ENCODE measurements at places on chromosomes 5 and 9. TPM values are rescaled to one million over a fixed set of nuclear protein-coding genes. Genes with fewer than 3 reads are reported as not detected.

DNA sequence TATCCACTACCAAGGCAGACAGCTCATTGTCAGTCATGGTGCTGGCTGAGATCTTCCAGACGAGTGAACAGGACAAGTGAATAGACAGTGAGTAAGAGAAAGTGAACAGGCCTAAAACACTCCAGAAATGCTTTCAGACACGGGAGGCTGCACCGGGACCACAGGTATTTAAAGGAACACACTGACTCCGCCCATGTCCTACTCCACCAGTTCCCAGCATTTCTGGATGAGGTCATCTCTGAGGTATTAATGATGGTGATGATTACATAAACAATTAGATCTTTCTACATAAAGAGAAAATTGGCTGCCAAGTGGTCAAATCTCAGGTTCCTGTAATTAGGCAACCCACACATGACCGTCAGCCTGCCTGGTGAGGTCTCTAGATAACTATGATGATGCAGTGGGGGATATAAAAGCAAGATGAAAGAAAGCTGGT, at the start of gene ACTBL2:
Gene ACTBL2, minus strand, starts transcription at position 141 of the 436 bp plus-strand sequence. Its CDS starts 104 bp downstream, at position 37.
- no peak within 1 kb of the TSS for H3K4me3 ChIP-seq
- no peaks in the 10 kb centered on the region for H3K36me3 ChIP-seq
- no peaks in the 10 kb centered on the region for H3K4me1 ChIP-seq
- no peak for DNase-seq
- no peaks in the 10 kb centered on the region for H3K27me3 ChIP-seq

DNA sequence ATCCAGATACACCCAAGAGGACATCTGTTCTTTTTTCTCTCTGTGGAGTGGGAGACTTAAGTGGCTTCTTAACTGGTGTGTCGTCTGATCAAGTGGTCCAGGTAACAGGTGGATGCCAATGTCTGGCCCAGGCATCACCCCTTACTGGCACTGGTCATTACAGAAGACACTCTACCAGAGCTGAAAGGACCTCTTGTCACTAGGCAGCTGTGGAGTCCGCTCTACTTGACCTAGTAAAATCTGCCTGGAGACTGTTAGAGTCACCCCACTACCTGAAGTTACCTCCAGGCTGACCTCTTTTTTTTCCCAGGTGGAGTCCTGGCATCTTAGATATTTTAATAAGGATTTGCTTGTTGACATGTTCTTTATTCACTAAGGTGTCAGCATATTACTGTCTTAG, 22.5 kb downstream of the FXN start:
- no peak overlapping the region for H3K4me3 ChIP-seq
- no peak for DNase-seq
- no peak overlapping the region for H3K27ac ChIP-seq
- no peaks in the 10 kb centered on the region for H3K4me1 ChIP-seq

GRCh38 chr5:43045236-43045635, 5.1 kb upstream of the ANXA2R start:
- H3K4me1 ChIP-seq, result peaks cover 28% of the 10 kb centered on the region
- H3K4me3 ChIP-seq, result no peak overlapping the region
- no peak overlapping the region for H3K27ac ChIP-seq
- no peaks in the 10 kb centered on the region for H3K36me3 ChIP-seq

Gene SLCO6A1
- not detected for total RNA-seq

DNA sequence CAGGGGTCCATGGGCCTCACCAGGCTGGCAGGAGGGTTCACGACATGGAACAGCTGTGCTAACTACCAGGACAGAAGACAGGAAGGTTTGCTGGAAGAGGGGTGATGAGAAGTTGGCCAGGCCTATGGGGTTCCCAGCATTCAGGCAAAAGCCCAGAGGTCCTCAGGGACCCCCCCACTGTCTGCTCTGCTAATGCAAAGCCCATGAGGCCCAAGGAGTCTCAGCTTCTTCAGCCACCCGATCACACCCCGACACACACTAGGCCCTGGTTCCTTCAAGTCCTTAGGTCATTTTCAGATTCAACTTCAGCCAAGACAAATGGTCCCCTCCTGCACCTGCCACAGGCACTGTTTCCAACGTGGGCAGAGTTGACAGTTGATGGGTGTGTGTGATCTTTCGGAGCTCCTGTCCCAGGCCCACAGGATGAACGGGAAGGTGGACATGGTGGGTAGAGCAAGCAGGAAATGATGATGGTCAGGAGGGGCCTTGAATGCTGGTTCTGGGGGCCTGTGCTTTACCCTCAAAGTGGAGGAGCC, 20.4 kb downstream of the ADAMTS2 start:
- peaks cover 9% of the 10 kb centered on the region for H3K4me1 ChIP-seq
- H3K36me3 ChIP-seq, result no peaks in the 10 kb centered on the region
- no peak overlapping the region for H3K4me3 ChIP-seq
- DNase-seq, result peak; percentile 18
- H3K27me3 ChIP-seq, result peaks cover 10% of the 10 kb centered on the region
- no peak overlapping the region for H3K27ac ChIP-seq

Gene SLC34A3
- total RNA-seq, result 0.34 TPM

GRCh38 chr9:18358325-18358724, 115.6 kb upstream of the ADAMTSL1 start:
- no peak for DNase-seq
- H3K4me1 ChIP-seq, result no peaks in the 10 kb centered on the region
- H3K4me3 ChIP-seq, result no peak overlapping the region

DNA sequence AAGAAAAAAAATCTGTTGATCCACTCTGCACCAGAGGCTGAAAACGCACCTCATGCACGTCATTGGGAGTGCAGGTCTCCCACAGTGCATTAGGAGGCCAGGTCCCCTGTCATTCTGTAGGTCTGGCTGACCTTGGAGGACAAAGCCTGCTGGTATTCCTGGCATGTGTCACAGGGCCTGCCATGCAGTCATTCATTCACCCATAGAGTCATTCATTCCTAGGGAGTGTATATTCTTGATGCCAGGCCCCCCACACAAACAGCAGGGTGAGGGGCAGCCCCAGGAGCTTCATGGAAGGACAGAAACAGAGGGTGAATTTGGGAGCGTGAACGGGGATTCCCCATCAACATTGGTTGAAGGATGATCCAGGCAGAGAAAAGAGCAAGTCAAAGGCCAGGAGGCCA, 2.2 kb downstream of the GBGT1 start:
- peaks cover 6% of the 10 kb centered on the region for H3K27me3 ChIP-seq
- H3K27ac ChIP-seq, result no peak overlapping the region
- no peaks in the 10 kb centered on the region for H3K36me3 ChIP-seq
- no peak overlapping the region for H3K4me3 ChIP-seq
- H3K4me1 ChIP-seq, result peaks cover 26% of the 10 kb centered on the region

Gene OR1Q1
- not detected for total RNA-seq

DNA sequence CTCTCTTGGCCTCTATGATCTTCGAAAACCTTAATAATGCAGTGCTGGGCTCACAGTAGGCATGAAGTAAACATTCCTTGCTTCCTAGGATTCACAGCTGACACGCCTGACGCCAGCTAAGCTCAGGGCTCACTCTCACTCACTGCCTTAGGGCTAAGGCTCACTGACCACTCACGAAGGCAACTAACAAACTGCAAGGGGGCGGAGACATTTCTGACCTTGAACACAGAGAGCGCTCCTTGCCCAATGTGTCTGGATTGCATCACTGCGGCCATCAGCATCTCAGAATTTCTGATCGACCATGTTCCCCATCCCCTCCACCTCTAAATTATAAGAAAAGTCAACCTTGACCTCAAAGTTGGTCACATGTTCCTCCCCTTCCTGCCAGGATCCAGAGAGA, 372.6 kb downstream of the EBF1 start:
- H3K27ac ChIP-seq, result peak overlapping the region; percentile 39
- no peak for DNase-seq
- no peaks in the 10 kb centered on the region for H3K27me3 ChIP-seq
- no peaks in the 10 kb centered on the region for H3K36me3 ChIP-seq
- peaks cover 7% of the 10 kb centered on the region for H3K4me1 ChIP-seq

DNA sequence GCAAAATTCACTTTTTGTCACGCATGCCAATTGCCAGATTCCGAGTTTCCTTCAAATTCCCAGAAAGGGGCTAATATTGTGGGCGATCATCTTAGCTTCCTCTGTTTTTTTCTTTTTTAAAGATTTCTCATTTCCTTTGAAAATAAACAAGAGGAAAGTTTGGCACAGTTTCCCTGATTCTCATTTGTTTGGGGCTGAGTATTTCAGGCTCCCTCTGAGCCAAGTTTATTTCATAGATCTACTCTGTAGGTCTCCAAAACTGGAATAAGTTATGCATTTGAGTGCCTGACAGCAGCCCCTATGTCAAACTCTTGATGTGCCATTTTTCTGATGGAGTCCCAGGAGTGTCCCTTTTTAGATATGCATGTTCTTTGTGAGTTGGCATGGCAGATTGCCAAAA, 1297.2 kb upstream of the WWC1 start:
- DNase-seq, result no peak
- H3K27ac ChIP-seq, result no peak overlapping the region
- H3K4me3 ChIP-seq, result no peak overlapping the region
- H3K4me1 ChIP-seq, result peaks cover 7% of the 10 kb centered on the region

DNA sequence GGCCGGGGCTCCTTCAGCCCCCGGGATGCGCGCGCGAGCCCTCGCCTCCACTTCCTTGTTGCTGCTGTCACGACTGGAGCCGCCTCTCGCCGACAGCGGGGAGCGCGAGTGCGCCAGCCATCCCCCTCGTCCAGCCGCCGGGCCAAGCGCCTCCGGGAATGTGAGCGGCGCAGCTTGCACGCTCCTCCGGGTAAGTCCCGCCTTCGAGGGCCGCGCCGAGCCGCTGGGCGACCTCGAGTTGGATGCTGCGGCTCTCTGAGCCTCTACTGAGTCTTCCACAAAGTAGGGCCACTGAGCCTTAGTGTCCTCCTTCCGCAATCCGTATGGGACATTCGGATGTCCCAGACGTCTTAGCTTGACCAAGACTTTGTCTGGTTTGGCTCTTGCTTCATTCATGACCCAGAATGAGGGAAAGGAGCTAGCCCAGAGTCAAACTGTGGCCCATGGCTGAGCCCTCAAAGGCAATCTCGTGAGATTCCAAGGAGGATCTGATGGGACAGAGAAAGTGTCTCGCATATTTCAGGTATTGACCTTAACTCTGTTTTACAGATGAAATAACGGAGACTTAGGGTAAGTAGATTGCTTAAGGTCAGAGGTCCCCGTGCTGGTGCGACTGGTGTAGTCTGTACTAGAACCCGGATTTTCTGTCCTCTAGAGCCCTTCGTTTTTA, 586 bp downstream of the HMGXB3 start:
- peak overlapping the region; percentile 95 for H3K27ac ChIP-seq
- peak; percentile 78 for DNase-seq
- H3K36me3 ChIP-seq, result peaks cover 16% of the 10 kb centered on the region
- peaks cover 40% of the 10 kb centered on the region for H3K4me1 ChIP-seq
- peak overlapping the region; percentile 89 for H3K4me3 ChIP-seq

DNA sequence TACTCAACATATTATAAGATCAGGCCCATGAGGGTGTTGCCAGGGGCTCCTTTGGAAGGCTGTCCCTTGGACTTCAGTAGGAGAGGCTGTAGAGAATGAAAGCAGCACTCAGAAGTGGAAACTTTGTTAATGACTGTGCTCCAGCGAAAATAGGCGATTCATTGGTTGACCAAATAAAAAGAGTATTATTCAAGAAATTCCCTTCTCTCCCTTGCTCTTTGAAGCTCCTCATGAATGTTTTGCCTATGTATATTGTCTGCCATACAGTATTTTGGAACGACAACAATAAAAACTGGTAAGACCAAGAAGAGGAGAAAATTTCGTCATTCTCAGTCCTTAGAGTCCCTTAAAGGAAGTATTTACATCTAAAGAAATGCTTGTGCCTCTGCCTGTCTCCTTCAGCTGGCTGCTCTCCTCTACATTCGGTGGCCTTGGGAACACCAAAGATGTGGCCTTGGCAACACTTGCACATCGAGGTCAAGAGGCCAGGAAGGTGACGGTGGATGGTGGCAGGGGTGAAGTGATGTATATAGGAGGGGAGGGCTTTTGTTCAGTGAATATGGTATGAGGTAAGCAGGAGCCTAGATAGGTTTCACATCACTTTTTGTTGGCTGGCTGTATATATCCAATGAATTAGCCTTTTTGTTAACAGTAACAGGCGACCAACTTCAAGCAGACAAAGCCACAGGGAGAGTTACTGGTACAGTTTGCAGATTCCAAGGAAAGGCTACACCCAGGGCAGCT, 95.0 kb upstream of the ACTBL2 start:
- H3K36me3 ChIP-seq, result no peaks in the 10 kb centered on the region
- no peak overlapping the region for H3K4me3 ChIP-seq
- H3K4me1 ChIP-seq, result no peaks in the 10 kb centered on the region
- H3K27me3 ChIP-seq, result no peaks in the 10 kb centered on the region
- no peak overlapping the region for H3K27ac ChIP-seq

- H3K36me3 ChIP-seq, result no peaks in the 10 kb centered on the region
- no peak for DNase-seq
- no peaks in the 10 kb centered on the region for H3K4me1 ChIP-seq
Observed at GRCh38 chr5:7609726-7610125, 213.8 kb downstream of the ADCY2 start.

GRCh38 chr5:68225911-68226545, 10.5 kb downstream of the PIK3R1 start:
- no peak overlapping the region for H3K4me3 ChIP-seq
- no peaks in the 10 kb centered on the region for H3K27me3 ChIP-seq
- H3K36me3 ChIP-seq, result peaks cover 31% of the 10 kb centered on the region
- H3K4me1 ChIP-seq, result peaks cover 71% of the 10 kb centered on the region
- H3K27ac ChIP-seq, result no peak overlapping the region

- H3K27ac ChIP-seq, result no peak overlapping the region
- no peaks in the 10 kb centered on the region for H3K36me3 ChIP-seq
- H3K4me1 ChIP-seq, result no peaks in the 10 kb centered on the region
- no peak for DNase-seq
Observed at GRCh38 chr5:61689153-61689846, 357.2 kb downstream of the ZSWIM6 start.

Gene SARDH
- total RNA-seq, result 0.98 TPM

- DNase-seq, result no peak
- no peaks in the 10 kb centered on the region for H3K36me3 ChIP-seq
- H3K4me1 ChIP-seq, result peaks cover 55% of the 10 kb centered on the region
- H3K4me3 ChIP-seq, result peak overlapping the region; percentile 87
- peak overlapping the region; percentile 97 for H3K27ac ChIP-seq
Observed at GRCh38 chr5:14663734-14664269, 716 bp upstream of the OTULIN start.

Gene FAM221B
- total RNA-seq, result not detected

Gene IFNK
- not detected for total RNA-seq

Gene BAAT
- 2.3 TPM for total RNA-seq

Gene OR1J2
- total RNA-seq, result not detected

All from suprapubic skin (tissue), 4 donors.